ENCODE measurements at places on chromosomes 6 and 20.

DNA sequence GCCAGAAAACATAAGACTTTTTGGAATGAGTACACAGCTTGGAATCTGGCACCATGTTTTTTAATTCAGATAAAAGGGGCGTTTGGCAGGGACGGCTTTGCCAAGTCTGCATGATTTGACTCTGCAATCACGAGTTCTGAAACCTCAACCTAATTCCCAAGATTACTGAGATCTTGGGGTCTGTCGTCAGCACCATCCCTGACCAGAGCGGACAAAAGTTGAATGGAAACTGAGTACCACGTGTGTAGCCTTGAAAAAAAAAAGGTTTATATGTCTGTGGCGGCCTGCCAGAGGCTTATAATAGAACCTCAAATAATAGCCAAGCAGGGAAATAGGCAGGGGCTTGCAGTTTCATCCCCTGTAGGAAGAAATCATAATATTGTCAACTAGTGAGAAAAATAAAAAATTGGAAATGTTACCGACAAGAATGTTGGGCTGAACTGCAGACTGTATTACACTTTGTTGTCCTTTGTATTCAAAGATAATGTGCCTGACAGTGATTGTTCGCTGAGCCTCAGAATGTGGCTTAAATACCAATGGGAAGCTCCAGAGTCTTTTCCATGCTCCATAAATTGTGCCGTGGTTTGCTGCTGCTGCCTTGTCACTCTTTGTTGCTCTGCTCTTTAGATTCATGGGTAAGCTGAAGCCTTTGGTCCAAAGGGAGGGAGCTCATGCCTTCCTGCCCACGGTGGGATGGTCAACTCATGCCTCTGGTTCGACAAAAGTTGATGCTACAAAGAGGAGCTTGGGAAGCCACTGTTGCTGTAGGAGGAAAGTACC, 118.8 kb upstream of the ARID1B start:
- no peak for DNase-seq

DNA sequence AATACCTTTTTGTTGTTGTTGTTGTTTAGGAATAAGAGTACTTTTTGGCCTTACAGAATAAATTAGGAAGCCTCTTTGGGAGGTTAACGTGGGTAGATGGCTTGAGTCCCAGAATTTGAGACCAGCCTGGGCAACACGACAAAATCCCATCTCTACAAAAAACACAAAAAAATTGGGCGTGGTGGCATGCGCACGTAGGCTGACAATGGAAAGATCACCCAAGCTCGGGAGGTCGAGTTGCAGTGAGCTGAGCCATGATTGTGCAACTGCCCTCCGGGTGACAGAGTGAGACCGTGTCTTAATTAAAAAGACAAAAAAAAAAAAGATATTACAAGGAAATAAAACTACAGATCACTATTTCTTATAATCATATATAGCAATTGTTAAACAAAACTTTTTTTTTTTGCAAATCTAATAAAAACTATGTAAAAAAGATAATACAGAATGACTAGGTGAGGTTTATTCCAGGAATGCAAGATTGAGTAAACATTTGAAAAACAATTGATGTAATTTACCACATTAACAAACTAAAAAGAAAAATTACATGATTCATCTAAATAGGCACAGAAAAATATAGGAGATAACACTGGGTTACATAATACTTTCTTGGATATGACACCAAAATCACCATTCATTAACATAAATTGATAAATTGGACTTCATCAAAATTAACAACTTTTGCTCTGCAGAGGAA, 43.6 kb upstream of the ASCC3 start:
- DNase-seq: no peak

- peak; percentile 77 for DNase-seq
Measured at GRCh38 chr6:35259948-35260590, 534 bp downstream of the ZNF76 start.

GRCh38 chr6:41672016-41672415, 33.7 kb downstream of the MDFI start:
- DNase-seq: no peak

DNA sequence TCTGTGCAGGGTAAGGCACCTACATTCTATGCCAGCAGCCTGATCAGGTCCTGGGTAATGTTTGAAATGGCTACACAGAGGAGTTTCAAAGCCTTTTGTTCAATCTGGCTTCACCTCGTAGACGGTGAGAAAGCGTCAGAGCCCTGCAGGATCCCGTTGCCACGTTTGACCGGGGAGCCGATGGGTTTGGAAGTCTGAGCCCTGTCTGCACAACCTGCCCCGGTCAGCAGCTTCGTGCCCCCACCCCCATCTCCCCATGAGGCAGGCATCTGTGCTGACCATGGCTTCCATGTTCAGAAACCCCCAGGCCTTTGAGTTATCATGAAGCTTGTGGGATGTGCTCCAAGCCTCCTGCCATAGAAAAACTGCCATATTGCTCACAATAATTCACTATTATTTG, 63.9 kb downstream of the PTPN1 start:
- no peak for DNase-seq

DNA sequence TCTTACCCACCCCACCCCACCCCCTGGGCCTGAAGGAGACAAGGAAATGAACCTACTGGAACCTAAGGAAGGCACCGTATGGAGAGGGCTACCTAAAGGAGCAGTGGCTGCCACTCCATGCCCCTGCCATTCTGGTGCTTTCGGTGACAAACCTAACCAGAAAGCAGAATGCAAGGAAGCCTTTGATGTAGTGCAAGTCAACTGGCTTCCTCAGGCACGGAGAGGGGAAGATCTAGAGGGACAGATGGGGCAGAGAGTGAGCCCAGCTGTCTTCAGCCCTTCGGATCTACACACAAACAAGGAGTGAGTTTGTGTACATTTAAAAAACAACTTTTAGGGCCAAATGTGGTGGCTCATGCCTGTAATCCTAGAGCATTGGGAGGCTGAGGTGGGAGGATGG, 39.5 kb downstream of the PPP1R16B start:
- DNase-seq: no peak
